ENCODE measurements at places on chromosomes 16 and 17.

DNA sequence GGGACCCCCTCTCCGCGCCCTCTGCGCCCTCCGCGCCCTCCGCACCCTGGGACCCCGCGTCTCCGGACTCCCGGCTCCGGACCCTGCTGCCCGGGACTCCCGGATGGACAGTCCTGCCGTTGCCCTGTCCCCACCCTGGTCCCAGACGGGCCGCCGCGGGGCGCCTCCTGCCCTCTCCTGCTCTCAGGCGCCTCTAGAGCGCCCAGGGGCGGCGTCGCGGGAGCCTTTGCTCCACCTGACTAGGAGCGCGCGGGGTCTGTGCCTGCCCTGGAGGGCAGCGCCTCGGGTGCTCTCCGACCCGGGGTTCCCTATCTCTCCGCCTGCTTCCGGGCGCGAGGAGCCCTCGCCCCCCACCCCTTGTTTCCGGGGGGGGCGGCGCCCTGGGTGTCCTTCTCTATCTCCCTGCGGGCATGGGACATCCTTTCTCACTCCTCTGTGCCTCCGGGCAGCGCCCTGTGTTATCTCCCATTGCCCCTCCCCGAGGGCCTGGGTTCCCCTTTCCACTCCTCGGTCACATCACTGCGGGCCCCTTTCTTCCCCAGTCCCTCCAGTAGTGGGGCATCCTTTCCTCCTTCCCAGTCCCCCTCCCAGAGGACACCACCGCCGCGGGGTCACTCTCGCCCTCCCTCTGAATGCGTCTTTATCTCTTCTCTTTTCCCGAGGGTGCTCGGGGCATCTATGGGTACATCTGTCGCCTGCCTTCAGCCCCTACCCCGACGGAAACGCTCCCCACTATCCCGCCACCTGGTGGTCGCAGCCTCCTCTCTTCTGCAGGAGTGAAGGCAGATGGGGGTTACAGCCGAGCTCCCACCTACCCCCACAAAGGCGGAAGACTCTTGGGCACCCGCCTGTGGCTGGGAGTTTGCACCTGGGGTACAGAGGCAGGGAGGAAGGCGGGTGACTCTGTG is 875 bp downstream of the PRKCB start:
- DNase-seq: peak; percentile 76

- DNase-seq: no peak
Measured at GRCh38 chr17:2682176-2682938, 29.2 kb downstream of the CLUH start.

GRCh38 chr17:60079401-60080243 is 901 bp upstream of the HEATR6 start:
- no peak for DNase-seq

DNA sequence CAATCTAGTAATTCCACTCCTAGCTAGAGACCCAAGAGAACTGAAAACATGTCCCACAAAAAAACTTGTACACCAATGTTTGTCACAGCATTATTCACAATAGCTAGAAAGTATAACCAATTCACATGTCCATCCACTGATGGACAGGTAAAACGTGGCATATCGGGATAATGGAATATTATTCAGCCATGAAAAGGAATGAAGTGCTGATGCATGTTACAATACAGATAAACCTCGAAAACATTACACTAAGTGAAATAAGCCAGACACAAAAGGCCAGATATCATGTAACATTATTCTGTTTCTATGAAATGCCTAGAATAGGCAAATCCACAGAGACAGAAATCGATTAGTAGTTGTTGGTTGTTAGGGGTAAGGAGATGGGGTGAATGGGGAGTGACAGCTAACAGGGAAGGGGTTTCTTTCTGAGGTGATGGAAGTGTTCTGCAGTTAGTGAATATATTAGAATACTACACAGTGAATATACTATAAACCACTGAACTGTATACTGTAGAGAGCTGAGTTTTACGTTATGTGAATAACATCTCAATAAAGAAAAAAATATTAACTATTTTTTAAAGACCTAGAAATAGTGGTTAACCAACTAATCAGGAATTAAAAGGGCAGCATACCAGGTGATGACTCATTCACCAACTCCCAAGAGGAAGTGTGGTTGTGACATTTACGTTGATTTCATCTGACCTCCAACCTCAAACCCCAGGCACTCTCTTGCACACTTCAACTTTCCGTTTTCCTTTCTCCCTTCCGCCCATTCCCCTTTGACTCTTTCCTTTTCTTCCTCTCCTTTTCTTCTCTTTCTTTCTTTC is 48.6 kb downstream of the GAS7 start:
- DNase-seq: no peak

- DNase-seq: no peak
Measured at GRCh38 chr17:40664582-40665333, at the start of gene KRT222. Gene KRT222 (minus strand): TSS chr17:40665177. CDS start chr17:40665099, 78 bp downstream.

DNA sequence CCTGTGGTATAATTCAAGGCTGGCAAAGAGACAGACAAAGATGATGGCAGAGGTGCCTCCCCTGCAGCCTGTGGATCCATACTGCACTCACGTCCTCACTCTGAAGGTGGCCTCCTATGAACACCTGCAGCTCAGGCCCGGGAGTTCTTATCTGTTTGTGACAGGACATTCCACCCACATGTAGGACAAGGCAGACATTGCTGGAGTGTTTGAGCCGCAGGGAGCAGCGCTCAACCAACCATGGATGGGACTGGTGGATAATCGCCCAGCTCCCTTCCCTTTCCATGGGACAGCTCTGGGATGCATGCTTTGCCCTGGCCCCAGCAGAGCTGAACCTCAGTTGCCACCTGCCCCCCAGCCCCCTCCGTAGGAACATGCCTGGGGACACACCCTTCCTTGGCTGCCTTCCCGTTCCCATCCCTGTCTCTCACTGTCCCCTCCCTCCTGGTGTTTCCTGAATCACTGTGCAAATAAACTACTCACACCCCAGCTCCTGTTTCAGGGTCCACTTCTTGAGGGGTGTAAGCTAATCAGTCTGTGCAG is 22.2 kb downstream of the ITPRIPL2 start:
- DNase-seq: no peak

DNA sequence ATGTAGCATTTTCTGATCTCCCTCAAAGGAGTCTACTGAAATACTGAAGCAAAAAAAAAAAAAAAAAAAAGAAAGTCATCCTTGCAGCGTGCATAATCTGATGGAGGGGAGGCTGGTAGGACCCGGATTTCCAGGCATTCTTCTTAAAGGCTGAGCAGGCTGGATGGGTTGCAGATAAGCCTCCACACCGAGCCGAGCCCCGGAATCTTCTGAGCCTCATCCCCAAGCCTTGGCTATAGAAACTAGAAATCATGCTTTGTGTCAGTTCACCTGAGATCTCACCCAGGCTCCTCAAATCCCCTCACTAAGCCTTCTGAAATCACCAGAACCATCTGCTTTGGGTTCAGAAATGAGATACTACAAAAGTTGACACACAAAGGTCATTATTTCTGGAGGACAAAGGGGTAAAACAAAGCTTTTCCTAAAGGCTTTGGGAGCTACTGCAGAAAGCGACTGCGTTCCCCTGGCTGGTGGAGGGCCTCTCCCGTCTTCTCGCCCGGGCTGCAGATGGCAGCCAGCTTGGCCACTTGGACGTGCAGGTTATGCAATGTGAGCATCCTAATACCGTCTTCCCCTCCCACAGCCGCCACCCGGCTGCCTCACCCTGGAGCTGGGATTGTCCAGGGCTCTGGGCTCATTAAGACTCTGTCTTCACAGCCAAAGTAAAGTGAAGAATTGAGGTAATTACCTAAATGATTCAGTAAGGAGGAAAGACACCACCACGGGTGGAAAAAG is 4.7 kb upstream of the CACNG4 start:
- no peak for DNase-seq

DNA sequence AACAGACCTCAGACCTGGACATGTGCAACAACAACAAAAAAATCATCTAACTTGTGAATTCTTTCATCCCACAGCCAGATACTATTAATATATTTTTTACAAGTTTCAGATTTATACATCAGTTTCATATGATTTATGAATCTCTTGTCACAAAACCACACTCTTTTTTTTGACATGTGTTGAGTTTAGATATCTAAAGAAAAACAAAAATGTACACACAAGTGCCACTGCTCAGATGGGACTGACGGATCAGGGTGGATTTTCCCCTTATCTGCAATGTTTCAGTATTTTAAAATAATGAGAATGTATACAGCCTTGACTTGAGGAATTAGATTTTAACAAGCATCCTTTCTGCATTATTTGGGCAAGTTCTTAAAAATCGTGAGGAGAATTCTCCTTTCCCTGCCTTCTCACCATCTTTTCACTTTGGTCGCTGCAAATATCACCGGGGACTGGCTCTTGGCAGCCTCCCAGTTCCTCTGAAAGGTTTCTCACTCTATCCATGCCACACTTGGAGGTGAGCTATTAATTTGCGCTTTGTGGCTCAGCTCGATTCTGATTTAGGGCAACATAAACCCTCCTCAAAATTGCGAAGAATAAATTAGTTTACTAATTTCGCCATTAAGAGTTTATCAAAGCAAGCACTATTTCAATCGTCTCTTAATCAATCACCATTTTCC is 225.7 kb downstream of the XYLT1 start:
- no peak for DNase-seq

DNA sequence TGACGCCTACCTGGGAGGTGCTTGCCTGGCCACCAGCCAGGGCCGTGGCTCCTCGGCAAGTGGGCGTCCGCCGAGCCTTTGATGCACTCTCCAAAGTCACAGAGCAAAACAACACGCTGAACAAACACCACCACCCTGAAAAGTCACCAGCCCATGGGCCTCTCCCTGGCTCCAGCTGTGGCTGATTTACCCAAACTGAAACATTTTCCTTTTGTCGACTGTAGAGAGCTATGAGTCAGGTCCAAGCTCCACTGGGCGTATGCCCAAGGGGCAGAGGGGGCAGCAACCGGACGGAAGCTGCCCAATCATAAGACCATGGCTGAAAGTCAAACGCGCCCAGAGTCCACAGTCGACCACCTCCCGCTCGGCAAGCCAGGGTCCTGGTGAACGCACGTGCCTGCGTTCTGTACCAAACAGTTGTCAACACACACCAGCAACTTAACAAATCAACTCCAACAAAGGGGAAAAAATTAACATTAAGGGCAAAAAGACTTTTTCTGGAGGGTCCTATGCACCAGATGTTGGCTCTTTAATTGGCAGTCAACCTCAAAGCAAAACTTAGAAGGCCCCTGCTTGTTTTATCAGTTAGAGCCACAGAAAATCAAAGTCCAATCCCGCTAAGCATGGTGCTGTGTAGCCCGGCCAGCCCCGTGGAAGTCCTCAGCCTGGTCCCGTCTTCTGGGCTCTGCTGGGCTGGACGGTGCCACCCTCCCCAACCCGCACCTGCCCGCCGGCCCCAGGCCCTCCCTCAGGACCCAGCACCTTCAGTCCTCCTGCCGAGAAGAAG is 47.3 kb downstream of the TBC1D16 start:
- DNase-seq: no peak

DNA sequence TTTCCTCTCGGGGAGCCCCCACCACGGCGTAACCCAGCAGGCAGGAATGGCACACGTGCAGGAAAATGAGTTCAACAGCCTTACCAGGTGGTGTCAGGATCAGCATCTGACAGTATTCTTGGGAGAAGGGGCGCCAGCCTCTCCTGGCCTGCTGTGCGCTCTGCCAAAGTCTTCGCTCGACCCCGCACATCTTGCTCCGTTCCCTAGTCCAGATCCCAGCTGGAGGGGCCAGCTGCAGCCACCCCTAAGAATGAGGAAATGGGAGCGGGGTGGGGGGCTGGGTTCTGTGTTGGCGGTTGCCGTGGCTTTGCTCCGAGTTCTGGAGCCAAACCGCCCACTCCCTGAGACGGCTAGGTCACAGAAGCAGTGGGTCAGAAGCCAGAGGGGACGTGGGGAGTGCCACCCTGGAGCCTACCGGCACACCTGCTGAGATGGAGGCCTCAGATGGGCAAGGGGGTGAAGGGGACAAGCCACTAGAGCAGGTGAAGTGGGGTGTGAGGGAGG is at the start of gene CHCT1:
Gene CHCT1, plus strand, starts transcription at position 328 of the 504 bp plus-strand sequence. Its CDS starts 104 bp downstream, at position 432.
- no peak for DNase-seq

DNA sequence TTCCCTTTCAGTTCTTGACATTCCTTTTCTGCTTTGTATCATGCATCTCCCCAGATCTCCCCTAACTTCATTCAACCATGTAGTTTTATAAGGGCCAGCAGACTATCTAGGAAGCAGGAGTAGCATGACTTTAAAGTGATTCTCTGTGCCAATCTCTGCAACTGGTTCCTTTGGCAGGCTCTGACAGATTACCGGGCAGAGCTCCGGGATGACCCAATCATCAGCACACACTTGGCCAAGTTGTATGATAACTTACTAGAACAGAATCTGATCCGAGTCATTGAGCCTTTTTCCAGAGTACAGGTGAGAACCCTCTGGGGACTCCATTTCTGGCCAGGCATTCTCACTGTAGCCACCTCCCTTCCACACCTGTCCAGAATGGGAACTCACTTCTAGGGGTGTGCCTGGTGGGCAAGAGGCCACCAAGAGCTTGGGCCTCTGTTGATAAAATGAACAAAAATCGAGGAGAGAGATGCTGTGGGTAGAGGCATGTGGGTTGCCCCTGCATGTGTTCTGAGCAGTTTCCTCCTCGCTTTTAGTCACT is 7.6 kb upstream of the CDK5R1 start:
- no peak for DNase-seq

GRCh38 chr17:33334703-33335102 is 41.6 kb upstream of the ASIC2 start:
- no peak for DNase-seq

DNA sequence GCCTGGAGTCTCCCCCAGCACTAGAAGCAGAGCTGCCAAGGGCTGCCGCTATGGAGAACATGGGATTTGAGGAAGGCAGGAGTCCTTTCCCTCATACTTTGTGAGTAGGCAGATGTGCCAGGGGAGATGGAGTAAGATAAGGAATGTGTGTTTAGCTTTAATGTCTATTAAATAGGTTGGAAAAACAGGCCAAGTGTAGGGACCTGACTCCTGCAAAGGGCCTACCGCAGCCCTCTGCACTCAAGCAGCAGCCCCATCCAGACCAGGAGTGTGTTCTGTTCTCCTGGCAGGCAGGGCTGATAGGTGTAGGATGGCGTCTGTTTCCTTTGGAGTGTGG is 1.8 kb upstream of the MIF4GD start:
- DNase-seq: no peak

DNA sequence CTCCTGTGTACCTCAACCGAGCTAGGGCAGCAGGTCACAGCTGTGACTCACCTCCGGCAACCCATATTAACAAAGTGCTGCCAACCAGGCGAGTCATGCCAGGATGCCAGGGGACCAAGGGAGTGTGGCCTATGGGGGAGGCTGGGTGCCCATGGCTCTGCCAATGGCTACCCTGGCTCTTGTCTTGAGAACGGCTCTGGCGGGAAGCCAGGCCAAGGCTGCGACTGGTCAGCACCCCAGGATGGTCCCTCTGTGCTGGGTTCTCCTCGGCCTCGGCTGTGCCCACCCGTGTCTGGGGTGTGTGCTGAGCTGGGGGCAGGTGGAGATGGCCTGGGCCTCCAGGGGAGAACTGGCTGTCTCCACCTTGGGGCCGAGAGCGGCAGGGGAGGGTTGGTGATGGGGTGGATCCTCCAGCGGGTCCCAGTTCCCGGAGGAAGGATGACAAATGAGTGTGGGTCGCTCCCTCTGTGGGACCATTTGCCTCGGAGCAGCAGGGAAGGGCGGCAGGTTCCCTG is 75.8 kb downstream of the MRC2 start:
- DNase-seq: no peak

GRCh38 chr17:50763716-50764475 is 3.4 kb downstream of the ANKRD40CL start:
- no peak for DNase-seq

All from germinal center (tissue), 1 donor.